Activated CD8-positive, alpha-beta T cell treated with anti-CD3 and anti-CD28 coated beads, Interleukin-2, amount 10 ng/mL, durations not matched to agents 7 days and 5 days (primary cell): ENCODE measurements at places on chromosomes 3 and 15.

GRCh38 chr15:88637841-88638625 lies 783 bp upstream of the ISG20 start:
- peaks cover 79% of the 10 kb centered on the region for H3K4me1 ChIP-seq
- peak overlapping the region; percentile 95 for H3K27ac ChIP-seq
- peaks cover 62% of the 10 kb centered on the region for H3K36me3 ChIP-seq
- DNase-seq: no peak
- H3K4me3 ChIP-seq: peak overlapping the region; percentile 84
- no peaks in the 10 kb centered on the region for H3K27me3 ChIP-seq

DNA sequence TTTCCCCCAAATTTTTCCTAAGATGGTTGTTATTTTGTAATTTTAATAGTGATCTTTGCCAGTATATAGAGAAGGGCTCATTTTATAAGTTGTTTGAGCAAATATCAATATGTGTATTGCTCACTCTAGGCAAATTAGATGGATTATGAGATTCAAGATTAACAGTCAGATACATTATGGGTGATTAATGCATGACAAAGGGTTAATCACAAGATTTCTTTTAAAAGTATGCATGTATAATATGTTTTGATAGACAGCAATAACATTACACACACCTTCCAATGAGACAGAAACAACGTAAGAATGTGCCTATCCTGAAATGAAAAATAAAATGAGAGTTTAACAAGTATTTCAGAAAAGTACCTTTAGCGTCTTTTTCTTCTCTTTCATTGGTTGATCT lies 547.6 kb upstream of the AGTR1 start:
- H3K4me3 ChIP-seq: no peak overlapping the region
- H3K27ac ChIP-seq: no peak overlapping the region
- no peaks in the 10 kb centered on the region for H3K27me3 ChIP-seq
- H3K36me3 ChIP-seq: no peaks in the 10 kb centered on the region

- peaks cover 2% of the 10 kb centered on the region for H3K4me1 ChIP-seq
- H3K4me3 ChIP-seq: peak overlapping the region; percentile 56
- H3K36me3 ChIP-seq: no peaks in the 10 kb centered on the region
- no peak overlapping the region for H3K27ac ChIP-seq
These were observed 45.5 kb upstream of the KLHL25 start for GRCh38 chr15:85840079-85840801.

GRCh38 chr15:63476229-63476632 lies 28.2 kb upstream of the USP3 start:
- H3K36me3 ChIP-seq: no peaks in the 10 kb centered on the region
- no peak overlapping the region for H3K27ac ChIP-seq
- peaks cover 52% of the 10 kb centered on the region for H3K4me1 ChIP-seq
- no peak overlapping the region for H3K4me3 ChIP-seq
- H3K27me3 ChIP-seq: no peaks in the 10 kb centered on the region

DNA sequence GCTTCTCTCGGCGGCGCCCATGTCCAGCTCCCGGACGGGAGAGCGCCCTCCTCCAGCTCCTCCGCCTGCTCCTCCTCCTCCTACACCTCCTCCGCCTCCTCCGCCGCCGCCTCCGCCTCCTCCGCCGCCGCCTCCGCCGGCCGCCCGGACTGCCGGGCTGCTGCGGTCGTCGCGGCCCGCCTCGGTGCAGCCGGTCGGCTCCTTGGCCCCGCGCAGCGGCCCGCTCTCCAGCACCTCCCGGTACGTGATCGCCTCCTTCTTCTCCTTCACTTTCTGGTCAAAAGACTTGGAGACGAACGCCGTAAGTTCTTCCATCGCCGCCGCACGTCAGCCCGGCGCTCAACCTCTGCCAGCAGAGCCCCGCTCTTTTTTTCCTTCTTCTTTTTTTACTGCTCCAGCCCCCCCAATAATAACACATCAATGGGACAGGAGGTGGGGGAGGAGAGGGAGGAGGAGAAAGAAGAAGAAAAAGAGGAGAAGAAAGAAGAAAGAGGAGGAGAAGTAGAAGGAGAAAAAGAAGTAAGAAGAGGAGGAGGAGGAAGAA lies 438 bp downstream of the SHOX2 start:
- H3K36me3 ChIP-seq: peaks cover 5% of the 10 kb centered on the region
- peak overlapping the region; percentile 71 for H3K4me3 ChIP-seq
- peak overlapping the region; percentile 57 for H3K27ac ChIP-seq
- H3K4me1 ChIP-seq: peaks cover 58% of the 10 kb centered on the region
- no peak for DNase-seq

GRCh38 chr3:52554026-52554755 lies 17.8 kb downstream of the UQCC5 start:
- H3K4me1 ChIP-seq: no peaks in the 10 kb centered on the region
- no peaks in the 10 kb centered on the region for H3K27me3 ChIP-seq
- H3K36me3 ChIP-seq: peaks cover 43% of the 10 kb centered on the region
- no peak overlapping the region for H3K4me3 ChIP-seq
- DNase-seq: no peak

DNA sequence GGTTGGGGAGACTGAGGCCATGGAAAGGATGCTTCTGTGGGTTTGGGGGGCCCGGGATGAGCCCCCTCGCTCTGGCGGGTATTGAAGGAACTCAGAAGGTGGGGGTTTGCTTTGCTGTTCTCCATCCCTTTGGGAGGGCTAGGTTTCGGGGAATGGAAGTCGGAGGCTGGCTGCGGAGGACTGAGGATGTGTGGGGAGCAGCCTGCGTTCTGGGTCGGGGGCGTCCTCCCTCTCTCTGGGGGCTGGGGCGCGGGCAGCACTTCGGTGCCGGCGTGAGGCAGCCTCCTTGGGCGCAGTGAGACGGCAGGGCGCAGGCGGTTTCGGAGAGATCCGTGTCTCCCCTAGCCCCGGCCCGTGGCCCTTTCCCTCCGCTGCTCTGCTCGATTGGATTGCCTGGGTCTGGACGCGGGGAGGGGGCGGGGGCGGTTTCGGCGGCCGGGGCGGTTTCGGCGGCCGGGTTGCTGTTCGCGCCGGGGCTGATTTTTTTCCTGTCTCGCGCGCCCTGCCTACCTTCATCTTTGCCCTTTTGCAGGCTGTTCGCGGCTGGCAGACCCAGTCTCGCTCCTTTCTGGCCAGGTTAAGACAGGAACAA lies 1.4 kb downstream of the PTPRG start:
- H3K36me3 ChIP-seq: no peaks in the 10 kb centered on the region
- peak overlapping the region; percentile 52 for H3K4me3 ChIP-seq
- H3K4me1 ChIP-seq: peaks cover 21% of the 10 kb centered on the region
- peaks cover 65% of the 10 kb centered on the region for H3K27me3 ChIP-seq
- H3K27ac ChIP-seq: peak overlapping the region; percentile 15

- no peaks in the 10 kb centered on the region for H3K27me3 ChIP-seq
- H3K4me3 ChIP-seq: no peak overlapping the region
- no peak overlapping the region for H3K27ac ChIP-seq
- no peak for DNase-seq
- H3K4me1 ChIP-seq: peaks cover 24% of the 10 kb centered on the region
These were observed 55.4 kb downstream of the CMTM8 start for GRCh38 chr3:32293903-32294302.

- H3K36me3 ChIP-seq: no peaks in the 10 kb centered on the region
- no peak for DNase-seq
- H3K4me3 ChIP-seq: no peak overlapping the region
- H3K27ac ChIP-seq: no peak overlapping the region
These were observed 152.7 kb downstream of the NFKBIZ start for GRCh38 chr3:102002056-102002455.

DNA sequence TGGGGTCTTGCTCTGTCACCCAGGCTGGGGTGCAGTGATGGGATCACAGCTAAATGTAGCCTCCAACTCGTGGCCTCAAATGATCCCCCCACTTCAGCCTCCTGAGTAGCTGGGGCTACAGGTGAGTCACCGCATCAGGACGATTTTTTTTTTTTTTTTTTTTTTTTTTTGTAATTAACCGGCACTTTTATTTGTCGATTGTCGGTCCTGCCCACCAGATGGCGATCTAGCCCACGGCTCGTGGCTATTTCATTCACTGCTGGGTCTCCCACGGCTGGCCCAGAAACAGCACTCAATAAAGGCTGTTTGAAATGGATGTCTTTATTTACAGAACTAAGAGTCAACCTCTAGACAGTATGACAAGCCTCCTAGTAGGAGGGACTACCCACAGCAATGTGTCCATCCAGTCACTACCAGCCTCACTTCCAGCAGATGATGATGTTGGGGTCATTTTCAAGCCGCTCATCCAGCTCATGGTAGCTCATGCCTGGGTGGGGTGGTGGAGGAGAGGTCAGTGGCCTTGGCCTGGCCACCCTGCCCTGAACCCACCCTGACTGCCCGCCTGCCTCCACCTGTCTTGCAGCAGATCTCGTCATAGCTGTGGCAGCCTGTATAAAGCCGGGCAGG lies 1.8 kb upstream of the ZMYND10 start:
- H3K27me3 ChIP-seq: no peaks in the 10 kb centered on the region
- H3K4me1 ChIP-seq: peaks cover 85% of the 10 kb centered on the region
- H3K36me3 ChIP-seq: peaks cover 46% of the 10 kb centered on the region
- DNase-seq: peak; percentile 87
- peak overlapping the region; percentile 15 for H3K4me3 ChIP-seq

GRCh38 chr3:147652651-147653366 lies 243.6 kb downstream of the ZIC1 start:
- no peak overlapping the region for H3K4me3 ChIP-seq
- H3K27ac ChIP-seq: no peak overlapping the region
- H3K36me3 ChIP-seq: no peaks in the 10 kb centered on the region
- H3K4me1 ChIP-seq: no peaks in the 10 kb centered on the region

DNA sequence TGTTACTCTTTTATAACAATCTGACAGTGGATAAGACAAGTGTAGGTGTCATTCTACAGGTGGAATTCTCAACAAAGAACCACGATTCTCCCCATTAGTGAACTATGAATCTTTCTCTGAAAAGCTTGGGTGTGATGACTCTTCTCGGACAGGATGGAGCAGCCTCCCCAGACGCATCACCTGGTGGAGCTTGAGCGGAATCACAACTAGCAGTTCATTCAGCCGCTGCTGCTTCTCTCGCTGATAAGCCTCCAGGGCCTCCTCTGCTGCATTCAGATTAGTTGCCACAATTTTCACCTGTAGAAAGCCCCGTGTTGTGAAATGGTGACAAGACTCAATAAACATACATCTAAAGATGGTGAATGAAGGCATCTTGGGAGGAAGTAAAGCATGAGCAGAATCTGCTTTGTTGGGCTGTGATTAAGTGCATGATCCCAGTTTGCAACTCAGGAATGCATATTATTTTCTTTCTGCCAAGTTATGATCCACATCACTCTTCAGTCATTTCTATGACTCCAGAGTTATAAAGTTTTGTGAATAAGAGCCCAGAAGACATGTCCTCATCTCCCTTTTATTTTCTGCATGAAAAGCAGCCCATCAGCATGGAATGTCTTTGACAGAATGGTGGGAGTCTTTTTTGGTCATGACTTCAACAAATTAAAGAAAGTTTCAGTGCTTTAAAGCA lies 93.6 kb downstream of the BOC start:
- H3K36me3 ChIP-seq: no peaks in the 10 kb centered on the region
- H3K4me3 ChIP-seq: no peak overlapping the region
- no peaks in the 10 kb centered on the region for H3K4me1 ChIP-seq
- H3K27ac ChIP-seq: no peak overlapping the region
- no peak for DNase-seq
- no peaks in the 10 kb centered on the region for H3K27me3 ChIP-seq

DNA sequence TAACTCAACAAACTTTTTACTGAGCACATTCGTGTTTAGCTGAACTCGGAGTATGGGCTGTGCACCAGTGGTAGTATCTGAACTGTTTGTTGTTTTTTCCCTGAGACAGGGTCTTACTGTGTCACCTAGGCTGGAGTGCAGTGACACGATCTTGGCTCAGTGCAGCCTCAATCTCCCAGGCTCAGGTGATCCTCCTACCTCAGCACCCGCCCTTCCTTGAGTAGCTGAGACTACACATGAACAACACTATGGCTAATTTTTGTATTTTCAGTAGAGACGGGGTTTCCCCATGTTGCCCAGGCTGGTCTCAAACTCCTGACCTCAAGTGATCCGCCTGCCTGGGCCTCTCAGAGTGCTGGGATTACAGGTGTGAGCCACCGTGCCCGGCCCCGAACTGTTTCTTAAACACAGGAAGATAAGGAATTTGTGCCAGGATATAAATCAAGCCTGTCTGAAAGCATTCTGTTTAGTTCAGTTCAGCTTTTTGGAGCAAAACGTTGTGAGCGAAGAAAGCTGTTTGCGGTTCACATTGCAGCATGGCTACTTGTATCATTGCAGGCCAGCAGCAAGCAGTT lies 40.4 kb upstream of the SKOR1 start:
- H3K36me3 ChIP-seq: no peaks in the 10 kb centered on the region
- peaks cover 34% of the 10 kb centered on the region for H3K4me1 ChIP-seq
- H3K27ac ChIP-seq: no peak overlapping the region
- no peaks in the 10 kb centered on the region for H3K27me3 ChIP-seq
- no peak overlapping the region for H3K4me3 ChIP-seq

DNA sequence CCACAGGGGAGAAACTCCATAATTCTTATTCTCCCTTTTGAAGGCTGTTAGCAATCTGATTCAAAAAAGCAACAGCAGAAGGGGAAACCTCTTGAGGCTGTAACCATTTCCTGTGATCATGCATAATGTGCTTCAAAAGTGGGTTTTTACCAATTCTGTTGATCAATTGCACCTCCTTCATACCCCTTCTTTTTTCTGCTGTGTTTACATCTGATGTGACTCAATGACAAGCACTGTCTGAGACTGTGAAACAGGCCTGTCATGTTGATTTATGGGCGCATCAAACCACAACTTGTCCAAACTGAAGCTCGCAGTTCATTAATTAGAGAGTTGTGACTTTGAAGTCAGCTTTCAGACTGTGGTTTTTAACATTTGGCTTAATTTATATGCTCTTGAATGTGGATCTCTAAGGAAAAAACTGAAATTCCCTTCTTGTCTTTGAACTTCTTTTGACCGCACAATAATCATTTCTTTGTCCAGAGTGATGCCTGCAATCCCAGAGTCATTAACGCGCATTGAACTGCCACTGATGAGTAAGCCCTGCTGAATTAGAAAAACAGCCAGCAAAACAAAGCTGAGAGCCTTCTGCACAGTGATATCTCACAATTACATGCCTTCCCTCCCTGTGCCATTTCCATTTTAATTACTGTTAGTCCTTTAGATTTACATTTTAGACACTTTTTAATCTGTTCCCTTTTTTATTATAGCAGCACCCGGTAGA lies 532.8 kb downstream of the FOXP1 start:
- no peaks in the 10 kb centered on the region for H3K27me3 ChIP-seq
- H3K4me1 ChIP-seq: peaks cover 98% of the 10 kb centered on the region
- peak; percentile 57 for DNase-seq
- H3K36me3 ChIP-seq: peaks cover 89% of the 10 kb centered on the region
- peak overlapping the region; percentile 20 for H3K4me3 ChIP-seq

DNA sequence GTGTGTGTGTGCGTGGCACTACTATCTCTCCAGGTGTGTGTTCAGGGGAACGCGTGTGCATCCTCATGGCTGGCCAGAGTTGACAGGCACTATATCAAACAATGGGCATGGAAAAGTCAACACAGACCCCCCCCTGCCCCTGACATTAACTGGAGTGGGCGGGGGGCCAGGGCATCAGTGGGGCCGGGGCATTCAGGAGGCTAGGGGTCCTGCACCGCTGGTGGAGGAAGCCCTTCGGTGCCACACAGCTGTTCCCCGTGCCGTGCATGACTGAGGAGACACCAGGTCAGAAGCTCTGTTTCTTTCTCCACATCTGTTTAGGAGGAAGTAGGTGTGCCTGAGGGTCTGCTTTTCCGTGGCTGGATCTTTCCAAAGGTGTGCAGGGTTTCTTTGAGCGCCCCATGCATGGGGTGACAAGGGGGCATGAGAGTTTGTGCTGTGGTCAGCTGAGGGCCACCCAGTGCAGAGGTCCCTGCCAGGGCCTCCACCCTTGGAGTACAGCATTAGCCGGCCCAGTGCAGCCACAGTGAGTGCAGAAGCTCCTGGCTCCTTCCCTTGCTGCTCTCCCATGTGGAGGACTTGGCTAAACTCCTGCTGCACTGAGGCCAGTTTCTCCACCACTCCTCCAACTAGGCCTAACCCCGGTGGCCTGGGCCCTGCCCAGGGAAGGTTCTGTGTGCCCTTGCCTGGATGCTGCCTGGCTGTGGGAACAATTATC lies 7.5 kb downstream of the C3orf22 start:
- peak; percentile 13 for DNase-seq
- no peak overlapping the region for H3K4me3 ChIP-seq
- no peaks in the 10 kb centered on the region for H3K36me3 ChIP-seq
